ENCODE measurements at places on chromosomes 7 and 10.

GRCh38 chr7:104005197-104005596 lies 15.7 kb upstream of the RELN start:
- no peak for DNase-seq

- DNase-seq: no peak
These were observed 803 bp upstream of the STK31 start for GRCh38 chr7:23709081-23709750.

- DNase-seq: no peak
These were observed 58.8 kb upstream of the ADRA2A start for GRCh38 chr10:111018021-111018420.

DNA sequence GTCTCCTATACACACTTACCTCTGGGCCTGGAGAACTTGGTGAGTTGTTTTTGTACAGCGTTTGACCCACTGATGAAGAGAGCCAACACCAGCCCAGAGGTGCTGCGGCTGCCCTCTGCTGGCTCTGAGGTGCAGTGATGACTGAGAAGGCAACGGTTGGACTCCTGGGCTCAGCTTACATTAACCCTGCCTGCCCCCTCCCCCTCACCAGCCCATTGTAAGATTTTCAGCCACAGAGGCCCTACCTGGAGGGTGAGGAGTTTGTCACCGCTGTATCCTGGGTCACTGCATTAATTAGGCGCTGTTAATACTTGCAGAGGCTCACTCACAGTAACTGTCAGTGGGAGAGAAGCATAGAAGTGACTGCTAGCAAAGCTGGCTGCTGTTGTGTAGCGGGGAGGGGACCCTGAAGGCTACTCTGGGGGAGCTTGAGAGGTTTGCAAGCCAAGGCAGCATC lies 19.0 kb upstream of the ANKRD2 start:
- DNase-seq: peak; percentile 24

DNA sequence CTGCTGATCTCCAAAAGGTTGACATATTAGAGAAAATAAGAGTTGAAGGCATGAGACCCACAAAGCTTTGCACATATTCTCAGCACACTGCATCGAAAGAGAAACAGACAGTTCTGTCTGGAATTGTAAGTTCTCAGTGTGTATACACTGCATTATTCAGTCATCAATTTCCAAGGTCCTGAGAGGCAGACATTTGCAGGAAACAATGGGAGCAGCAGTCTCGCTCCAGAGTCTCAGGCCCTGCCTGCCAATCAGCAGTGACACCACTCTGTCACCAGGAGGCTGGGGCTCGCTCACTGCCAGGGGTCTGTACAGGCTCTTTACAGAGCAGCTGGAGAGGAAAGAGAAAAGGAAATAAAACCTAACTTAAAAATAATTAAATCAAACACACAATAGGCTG lies 36.3 kb downstream of the JAZF1 start:
- no peak for DNase-seq
